Neural crest cell (in vitro differentiated cells): ENCODE measurements at places on chromosomes 3 and 15.

DNA sequence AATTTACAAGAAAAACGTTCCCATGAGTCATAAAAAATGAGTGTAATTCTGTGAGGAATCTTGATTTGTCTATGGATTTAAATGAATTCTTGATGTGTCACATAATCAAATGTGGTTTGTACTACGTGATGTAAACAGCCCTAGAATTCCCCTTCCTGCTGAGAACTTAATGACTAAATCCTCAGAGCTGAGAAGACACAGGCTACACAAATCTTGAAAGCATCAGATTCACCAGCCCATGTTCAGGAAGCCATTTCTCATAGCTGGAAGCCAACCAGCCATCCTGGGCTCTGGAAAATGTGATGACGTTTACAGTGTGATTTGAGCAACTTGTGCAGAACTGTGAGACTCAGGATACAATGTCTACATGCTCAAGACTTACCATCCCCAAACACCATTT is 193.7 kb upstream of the MME start:
- DNase-seq, result no peak

DNA sequence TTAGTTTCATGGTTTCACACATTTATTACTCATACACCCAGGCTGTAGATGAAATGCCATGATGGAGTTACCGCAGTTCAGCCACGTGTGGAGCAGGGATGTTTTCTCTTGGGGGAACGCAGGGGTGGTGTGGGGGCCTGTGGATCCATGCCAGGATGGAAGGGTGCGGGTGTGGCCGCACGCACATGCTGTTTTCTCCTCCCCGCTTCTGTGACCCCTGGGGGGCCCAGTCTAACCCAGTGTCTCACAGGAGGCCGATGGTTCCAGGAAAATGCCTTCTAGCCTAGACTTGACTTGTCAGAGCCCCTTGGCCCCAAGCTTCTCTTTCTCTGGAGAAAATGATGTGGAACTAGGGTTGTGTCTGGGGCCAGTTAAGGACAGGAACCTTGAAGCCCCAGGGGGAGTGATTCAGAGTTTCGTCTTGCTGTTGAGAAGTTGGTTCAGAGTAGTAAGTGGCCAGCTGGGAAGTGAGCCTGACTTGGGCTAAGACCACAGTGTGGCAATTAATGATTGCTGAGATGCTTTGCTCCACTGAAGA is 240.4 kb upstream of the BHLHE40 start:
- no peak for DNase-seq

- DNase-seq, result no peak
Measured at GRCh38 chr3:19471138-19471537, 322.8 kb downstream of the KCNH8 start.

DNA sequence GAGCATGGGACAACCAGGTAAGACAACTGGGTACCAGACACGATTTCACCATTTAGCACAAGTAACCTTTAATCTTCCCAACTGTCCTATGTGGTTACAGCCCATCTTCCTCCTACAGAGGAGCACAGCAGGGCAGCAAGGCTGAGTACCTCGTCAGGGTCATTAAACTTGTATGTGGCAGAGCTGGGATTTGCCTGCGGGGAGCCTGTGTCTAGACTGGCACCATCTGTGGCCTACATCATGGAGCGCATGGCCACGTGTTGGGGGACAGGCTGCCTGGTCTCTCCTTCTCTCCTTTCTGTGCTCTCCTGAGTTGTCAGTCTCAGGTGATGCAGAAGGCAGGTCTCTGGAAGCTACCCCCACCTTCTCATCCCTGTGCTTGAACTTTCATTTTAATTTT is 32.2 kb downstream of the GOLGA6A start:
- DNase-seq, result no peak

DNA sequence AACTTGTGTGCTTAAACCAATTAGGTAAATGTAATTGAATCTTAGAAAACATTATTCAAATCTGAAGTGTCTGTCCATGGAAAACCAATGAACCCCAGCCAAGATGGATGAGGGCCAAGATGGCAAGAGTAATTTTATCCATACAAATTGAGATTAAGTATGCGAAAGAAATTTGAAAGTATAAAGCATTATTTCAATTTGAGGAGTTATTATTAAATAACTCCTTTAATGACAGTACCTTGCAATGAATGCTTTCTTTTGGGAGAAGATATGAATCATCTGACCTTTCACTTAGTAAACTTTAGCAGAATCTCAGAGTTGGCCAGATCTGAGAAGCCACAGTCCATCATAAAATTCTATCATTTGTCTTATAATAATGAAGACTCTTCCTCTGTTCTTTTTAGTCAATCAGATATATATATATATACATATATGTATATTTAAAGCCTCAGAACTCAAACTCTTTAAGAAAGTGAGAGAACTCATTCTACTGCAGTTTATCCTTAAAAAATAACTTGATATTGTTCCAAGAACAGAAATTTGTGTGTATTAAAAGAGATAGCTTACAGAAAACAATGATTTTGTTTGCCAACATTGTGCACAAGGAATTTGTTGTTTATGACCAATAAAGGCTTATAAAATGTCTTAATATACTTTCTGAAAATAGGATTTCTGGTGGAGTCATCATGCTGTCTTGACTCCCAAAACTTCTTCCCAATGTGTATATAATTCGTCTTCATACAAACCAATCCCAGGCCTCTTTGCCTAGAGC is 434.8 kb upstream of the THBS1 start:
- no peak for DNase-seq

GRCh38 chr3:172384836-172385235 is 63.4 kb downstream of the GHSR start:
- DNase-seq, result no peak

GRCh38 chr3:4898454-4899313 is 80.6 kb upstream of the BHLHE40 start:
- no peak for DNase-seq

- DNase-seq, result no peak
Measured at GRCh38 chr3:24479816-24480215, 14.8 kb downstream of the THRB start.

- no peak for DNase-seq
Measured at GRCh38 chr15:49134683-49135341, 20.6 kb downstream of the COPS2 start.

- DNase-seq, result no peak
Measured at GRCh38 chr3:133655731-133656515, 5.8 kb downstream of the TOPBP1 start.

DNA sequence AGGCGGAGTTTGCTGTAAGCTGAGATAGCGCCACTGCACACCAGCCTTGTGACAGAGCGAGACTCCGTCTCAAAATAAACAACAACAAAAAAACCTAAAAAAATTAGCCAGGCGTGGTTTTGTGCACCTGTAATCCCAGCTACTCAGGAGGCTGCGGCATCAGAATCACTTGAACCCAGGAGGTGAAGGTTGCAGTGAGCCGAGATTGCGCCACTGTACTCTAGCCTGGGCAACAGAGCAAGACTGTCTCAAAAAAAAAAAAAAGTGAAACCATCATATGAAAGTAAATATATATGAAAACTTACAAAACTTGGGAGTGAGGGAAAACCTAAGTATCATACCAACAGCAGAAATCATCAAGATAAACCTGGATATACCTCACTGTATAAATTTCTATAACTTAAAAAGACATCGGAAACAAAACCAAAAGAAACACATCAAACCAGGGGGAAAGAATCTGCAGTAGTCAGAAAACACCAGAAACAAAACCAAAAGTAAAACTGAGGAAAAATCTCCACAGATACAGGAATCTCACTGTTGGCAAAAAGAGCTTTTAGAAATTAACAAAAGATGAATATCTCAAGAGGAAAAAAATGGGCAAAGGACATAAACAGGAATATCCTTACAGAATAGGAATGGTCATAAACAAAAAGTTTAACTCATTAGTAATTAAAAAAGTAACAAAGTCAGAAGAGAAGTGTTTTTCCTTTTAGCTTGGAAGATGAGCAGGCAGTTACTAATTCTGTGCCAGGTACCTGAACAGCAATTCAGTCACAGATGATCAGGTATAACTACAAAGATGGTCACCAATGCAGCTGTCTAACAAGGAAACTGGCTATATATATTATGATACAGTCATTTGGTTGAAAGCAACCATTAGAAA is 41.3 kb downstream of the ETV5 start:
- no peak for DNase-seq

DNA sequence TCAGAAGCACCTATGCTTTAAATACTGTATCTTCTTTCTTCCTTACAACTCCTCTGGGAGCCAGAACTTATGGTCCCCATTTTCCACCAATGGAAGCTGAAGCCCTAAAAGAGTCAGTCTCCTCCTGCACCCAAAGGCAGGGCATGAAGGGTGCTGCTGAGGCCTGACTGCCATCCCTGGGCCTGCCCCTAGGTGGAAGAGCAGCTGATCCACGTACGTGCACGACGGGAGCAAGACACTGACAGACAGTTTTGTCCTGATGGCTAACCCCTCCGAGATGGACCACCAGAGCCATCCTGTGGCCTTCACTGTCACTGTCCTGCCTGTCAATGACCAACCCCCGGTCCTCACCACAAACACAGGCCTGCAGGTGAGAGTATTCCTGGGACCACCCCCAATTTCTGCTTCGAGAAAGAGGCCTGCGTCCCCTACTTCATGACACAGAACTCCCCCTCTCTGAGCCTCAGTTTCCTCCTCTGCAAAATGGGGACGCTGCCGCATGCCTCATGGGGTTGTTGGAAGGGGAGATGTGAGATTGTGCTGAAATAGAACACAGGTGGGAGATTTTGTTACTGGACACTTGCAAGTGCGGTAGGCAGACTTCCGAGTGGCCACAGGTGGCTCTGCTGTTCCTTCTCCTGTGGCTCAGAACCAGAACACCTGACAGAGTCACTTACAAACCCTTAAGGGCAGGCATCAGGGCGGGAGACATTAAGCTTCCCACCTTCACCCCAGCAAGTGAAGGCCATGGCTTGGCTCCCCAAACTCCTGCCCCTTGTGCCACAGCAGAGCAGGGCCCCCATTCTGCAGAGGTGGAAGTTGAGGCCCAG is 175.4 kb downstream of the TBC1D2B start:
- DNase-seq, result no peak

DNA sequence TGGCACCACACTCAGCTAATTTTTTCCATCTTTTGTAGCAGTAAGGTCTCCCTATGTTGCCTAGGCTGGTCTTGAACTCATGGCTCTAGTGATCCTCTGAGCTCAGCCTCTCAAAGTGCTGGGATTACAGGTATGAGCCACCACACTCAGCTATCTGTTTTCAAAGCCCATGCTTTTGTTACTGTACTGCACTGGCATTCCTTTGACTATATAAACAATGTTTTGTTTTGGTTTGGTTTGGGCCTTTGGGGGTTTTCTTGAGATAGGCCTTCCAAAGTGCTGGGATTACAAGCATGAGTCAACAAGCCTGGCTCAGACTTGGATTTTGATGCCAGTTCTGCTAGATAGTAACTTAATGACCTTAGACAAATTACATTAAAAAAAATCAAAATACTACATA is 89.7 kb upstream of the GK5 start:
- DNase-seq, result no peak

DNA sequence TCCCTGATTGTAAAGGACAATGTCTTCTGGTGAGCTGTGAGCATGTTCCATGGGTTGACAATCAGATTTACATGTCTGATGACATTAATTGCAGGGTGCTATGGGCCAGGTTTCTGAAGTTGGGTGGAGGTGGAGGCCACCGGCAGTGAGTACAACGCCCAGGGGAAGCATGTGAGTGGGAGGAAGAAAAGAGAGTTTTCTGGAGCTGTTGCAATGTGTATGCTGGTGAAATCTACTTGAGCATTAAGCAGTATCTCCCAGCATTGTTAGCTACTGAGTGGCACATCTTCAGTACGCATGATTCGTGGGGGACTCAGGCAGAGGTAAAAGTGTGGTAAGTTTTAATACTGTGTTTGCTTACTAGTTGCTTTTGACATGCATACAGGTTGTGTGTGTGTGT is 26.6 kb downstream of the TMEM45A start:
- DNase-seq, result no peak

DNA sequence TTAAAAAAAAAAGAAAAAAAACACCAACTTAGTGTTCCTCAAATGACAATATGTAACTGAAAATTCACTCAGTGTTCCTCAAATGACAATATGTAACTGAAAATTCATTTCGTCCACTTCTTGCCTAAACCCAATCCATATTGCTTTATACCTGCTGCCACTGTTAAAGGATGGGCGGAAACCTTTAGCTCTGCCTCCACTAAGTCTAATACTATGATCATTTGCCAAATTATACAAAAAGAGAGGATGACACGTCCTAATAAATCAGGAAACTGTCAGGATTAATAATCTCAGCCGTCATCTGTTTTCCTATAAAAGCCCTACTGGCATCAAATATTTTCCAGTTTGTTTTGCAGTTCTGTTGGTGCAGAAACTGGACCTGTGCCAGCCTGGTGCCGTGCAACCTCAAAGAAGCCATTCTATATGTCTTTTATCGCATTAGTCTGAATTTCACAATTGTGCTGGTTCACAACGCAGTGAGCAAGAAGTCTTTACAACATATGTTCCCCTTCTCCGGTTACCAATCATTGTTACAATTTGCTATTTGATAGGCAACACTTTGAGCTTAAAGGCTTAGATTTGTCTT is 160.4 kb upstream of the KCNH8 start:
- DNase-seq, result no peak

DNA sequence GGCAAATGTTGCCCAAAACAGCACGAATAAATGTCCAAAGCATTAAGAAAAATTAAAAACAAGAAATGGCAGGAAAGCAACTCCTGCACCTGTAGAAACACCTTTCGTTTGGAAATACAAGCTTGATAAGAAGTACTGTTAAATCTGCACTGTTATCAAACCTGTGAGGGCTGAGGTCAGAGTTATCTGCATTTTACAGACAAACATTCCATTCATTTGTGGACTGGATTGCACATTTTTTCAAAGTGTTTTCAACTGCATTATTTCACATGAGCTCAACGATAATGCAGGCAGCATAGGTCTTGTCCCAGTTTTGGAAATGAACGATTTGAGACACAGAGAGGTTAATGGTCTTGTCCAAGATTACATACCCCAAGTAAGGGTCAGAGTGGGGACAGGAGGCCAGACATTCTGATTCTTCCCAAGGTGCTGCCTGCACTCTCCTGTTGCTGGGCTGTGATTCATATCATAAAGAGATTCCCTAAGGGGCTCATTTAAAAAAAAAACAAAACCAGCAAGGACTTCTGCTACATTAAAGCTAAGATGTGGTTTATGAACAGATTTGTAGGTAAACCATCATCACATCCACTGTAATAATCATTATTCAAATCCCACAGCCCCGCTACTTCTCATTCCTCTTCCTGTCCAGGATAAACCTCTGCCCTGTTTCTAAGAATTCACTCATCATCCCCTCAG is 13.0 kb downstream of the GUCA1C start:
- no peak for DNase-seq

- DNase-seq, result no peak
Measured at GRCh38 chr3:30984855-30985749, 90.6 kb upstream of the GADL1 start.
